ENCODE measurements at places on chromosomes 1 and 21. TPM values are rescaled to one million over a fixed set of nuclear protein-coding genes. Genes with fewer than 3 reads are reported as not detected.
A peak's percentile ranks its signal among the peaks of the same experiment; 100 is the strongest.

WNT3A gene
- not detected for total RNA-seq

DNA sequence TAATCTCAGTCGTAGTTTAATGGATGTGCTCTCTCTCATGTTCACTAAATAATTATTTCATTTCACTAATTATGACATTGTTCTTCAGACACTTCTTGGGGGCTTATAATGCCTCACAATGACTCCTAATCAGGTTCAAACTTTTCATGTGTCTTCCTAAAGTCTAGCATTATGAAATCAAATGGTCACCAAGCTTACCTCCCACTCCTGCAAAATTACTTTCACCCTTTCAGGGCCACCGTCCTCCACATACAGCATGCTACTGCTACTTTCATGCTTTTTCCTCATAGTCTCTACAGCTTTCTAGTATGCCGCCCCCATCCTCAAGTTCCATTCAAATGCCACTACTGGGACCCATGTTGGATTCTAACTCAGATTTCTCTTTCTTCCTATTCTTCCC lies 59.8 kb upstream of the C1orf53 start:
- H3K27me3 ChIP-seq: no peaks in the 10 kb centered on the region
- no peak overlapping the region for H3K4me3 ChIP-seq
- no peaks in the 10 kb centered on the region for H3K4me1 ChIP-seq
- no peaks in the 10 kb centered on the region for H3K36me3 ChIP-seq
- H3K27ac ChIP-seq: no peak overlapping the region
- no peak for DNase-seq

GRCh38 chr1:39145331-39145965 lies 59.0 kb upstream of the MACF1 start:
- H3K4me1 ChIP-seq: peaks cover 6% of the 10 kb centered on the region
- H3K27me3 ChIP-seq: no peaks in the 10 kb centered on the region
- DNase-seq: no peak
- H3K27ac ChIP-seq: no peak overlapping the region
- H3K4me3 ChIP-seq: no peak overlapping the region

DNA sequence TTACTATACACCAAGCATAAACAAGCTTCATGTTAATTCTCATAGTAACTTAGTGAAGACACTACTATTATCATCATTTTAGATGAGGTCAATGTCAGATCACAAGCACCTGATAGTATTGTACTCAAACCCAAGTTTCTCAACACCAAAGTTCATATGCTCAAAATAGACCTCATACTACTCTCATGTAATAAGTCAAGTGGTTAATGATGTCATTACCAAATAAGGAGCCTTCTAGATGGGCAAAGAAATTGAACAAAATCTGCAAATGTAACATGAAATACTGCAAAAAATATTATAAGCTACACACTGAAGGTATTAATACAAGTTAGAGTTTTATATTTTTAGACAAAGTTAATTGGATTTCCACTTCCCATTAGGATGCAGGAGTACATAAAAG lies 144.0 kb upstream of the CHRM3 start:
- no peaks in the 10 kb centered on the region for H3K27me3 ChIP-seq
- no peaks in the 10 kb centered on the region for H3K36me3 ChIP-seq
- no peak for DNase-seq
- no peak overlapping the region for H3K27ac ChIP-seq
- H3K4me3 ChIP-seq: no peak overlapping the region

DNA sequence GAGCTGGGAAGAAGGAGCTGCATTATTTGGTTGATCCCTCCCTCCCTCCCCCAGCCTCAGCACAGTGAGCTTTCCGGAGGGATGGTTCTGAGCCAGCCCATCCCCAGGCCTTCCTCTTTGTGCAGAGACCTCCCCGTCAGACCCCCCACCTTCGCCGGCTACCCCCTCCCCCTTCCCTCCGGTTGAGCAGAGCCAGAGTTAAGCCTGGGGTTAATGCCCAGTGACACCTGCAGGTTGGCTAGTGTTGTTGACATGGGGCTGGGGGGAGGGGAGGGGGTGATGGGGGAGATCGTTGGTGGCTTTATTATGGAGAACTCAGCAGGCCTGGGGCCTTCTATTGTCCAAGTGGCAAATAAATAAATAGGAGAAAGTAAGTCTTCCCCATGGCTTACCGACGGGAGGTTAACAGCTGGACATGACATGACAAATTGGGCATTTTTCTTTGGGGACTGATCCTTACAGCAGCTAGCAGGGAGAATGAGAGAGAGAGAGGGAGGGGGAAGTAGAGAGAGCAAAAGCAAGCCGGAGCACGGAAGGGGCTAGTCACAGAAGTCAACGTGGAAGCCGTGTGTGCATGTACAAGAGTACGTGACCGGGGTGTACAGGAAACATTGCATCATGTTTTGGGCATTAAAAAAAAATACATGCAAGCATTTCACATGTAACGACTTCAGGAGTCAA lies 131.1 kb downstream of the TMEM53 start:
- no peak for DNase-seq
- no peaks in the 10 kb centered on the region for H3K4me1 ChIP-seq
- no peaks in the 10 kb centered on the region for H3K36me3 ChIP-seq
- H3K27me3 ChIP-seq: no peaks in the 10 kb centered on the region
- H3K4me3 ChIP-seq: no peak overlapping the region
- H3K27ac ChIP-seq: no peak overlapping the region

SIM2 gene
- total RNA-seq: not detected

TSPEAR gene
- total RNA-seq: not detected

- H3K36me3 ChIP-seq: no peaks in the 10 kb centered on the region
- no peak overlapping the region for H3K27ac ChIP-seq
- DNase-seq: no peak
- no peaks in the 10 kb centered on the region for H3K27me3 ChIP-seq
- no peak overlapping the region for H3K4me3 ChIP-seq
These were observed 301.7 kb upstream of the KAZN start for GRCh38 chr1:14296795-14297194.

TNFSF4 gene
- total RNA-seq: 0.75 TPM

MANEAL gene
- total RNA-seq: 0.43 TPM

DNA sequence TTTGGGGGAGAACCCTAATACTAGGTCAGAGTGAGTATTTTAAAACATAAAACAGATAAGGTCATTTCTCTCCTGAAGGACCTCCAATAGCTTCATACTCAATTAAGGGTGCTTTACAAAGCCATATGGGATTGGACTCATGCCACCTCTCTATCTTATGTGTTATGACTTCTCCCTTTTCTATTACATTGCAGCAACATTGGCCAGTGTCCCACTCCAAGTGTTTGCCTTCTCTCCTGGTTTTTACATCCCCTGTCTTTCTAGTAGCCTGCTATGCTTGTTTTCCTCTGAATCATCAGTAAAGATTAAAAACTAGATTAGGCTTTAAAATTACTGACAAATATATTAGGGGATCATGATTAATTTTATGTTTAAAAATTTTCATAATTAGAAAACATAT lies 66.6 kb downstream of the SCMH1 start:
- no peaks in the 10 kb centered on the region for H3K4me1 ChIP-seq
- H3K4me3 ChIP-seq: no peak overlapping the region
- no peak overlapping the region for H3K27ac ChIP-seq
- no peaks in the 10 kb centered on the region for H3K27me3 ChIP-seq
- DNase-seq: no peak

DNA sequence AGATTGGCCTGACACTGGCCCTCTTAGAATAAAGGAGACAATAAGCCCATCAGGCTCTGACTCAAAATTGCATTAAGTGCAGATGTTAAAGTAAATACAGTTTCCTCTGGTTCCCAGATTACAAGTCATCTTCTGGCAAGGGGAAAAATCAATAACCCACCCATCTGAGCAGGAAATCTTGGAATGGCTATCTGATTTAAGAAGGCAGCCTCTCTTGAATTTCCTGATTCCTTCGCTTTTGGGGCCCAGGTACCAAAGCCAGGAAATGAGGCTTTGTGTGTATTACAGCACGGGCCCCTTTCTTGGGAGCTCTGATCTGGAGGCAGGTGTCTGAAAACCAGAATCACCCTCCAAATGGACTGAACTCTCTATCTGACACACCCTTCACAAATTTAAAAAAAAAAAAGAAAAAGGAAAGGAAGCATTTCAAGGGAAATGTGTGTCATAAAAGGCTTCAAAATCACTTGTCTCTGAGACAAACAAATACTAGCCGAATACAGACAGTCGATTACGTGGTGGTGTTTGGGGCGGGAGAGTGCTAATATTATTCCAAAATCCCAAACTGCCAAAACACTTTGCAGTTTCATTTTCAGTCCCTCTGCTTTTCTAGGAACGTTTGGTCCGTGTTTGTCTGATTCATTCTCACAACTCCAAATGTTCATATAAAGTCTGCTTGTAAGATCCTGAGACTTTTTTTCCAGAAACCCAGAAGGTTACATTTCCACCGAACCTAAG lies 240.9 kb upstream of the CAMK1G start:
- no peaks in the 10 kb centered on the region for H3K27me3 ChIP-seq
- no peak overlapping the region for H3K27ac ChIP-seq
- no peaks in the 10 kb centered on the region for H3K36me3 ChIP-seq
- DNase-seq: no peak
- no peaks in the 10 kb centered on the region for H3K4me1 ChIP-seq

DNA sequence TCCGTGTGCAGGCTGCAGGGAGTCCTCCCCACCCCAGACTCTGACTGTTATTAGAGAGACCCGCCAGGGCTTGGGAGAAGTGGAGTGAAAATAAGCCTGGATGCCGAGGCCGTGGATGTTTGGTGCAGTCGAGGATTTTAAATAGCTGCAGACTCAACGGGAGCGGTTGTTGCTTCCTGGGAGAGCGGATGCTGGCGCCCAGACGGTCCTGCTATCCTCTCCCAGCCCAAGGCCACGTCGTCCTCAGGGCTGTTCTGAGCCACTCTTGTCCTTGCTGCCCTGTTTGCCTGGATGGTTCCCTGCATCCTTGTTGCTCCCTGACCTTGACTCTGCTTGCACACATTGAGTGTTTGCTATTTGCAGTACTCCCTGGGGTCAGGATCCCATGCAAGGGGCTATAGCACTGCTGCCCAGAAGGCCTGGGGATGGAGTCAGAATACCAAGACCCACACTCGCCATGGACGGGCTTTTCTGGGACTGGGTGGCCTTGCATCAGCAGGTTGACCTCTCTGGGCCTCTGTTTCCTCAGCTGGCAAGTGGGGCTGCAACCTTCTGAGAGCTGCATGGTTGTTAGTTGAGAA lies 205.3 kb upstream of the C1orf174 start:
- DNase-seq: no peak
- H3K4me3 ChIP-seq: no peak overlapping the region
- H3K27ac ChIP-seq: no peak overlapping the region

DNA sequence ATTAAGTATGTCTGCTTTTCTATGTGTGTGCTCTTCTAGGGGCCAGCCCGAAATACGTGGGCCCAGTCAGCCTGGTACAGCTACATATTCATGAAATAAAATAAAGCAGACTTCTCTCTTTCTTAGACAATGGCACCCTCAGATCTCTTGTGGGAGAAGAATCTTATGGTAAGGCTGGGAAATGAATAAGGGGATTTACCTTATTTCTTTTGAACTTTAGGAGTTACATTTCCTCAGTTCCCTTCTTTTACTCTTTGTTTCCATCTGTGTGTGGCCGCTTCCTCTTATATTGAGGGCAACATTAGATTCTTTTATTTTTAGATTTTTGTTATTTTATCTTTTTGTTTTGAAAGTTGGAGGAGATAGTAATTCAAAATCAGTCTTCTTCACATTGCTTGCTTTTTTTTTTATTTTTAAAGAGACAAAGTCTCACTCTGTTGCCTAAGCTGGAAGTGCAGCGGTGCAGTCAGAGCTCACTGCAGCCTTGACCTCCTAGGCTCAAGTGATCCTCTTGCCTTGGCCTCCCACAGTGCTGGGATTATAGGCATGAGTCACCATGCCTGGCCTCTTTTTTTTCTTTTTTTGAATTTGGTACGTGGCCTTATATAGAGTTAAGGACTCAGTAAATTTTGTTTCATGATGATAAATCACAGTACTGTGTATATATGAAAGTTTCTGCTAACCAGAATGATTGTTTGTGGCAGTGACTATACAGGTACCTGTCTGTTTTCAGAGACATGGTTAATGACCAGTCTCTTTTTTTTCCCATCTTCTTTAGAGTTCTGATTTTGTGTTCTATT lies 9.1 kb downstream of the LAMC1 start:
- no peak overlapping the region for H3K4me3 ChIP-seq
- peaks cover 31% of the 10 kb centered on the region for H3K4me1 ChIP-seq
- no peak for DNase-seq
- peak overlapping the region; percentile 25 for H3K27ac ChIP-seq

DNA sequence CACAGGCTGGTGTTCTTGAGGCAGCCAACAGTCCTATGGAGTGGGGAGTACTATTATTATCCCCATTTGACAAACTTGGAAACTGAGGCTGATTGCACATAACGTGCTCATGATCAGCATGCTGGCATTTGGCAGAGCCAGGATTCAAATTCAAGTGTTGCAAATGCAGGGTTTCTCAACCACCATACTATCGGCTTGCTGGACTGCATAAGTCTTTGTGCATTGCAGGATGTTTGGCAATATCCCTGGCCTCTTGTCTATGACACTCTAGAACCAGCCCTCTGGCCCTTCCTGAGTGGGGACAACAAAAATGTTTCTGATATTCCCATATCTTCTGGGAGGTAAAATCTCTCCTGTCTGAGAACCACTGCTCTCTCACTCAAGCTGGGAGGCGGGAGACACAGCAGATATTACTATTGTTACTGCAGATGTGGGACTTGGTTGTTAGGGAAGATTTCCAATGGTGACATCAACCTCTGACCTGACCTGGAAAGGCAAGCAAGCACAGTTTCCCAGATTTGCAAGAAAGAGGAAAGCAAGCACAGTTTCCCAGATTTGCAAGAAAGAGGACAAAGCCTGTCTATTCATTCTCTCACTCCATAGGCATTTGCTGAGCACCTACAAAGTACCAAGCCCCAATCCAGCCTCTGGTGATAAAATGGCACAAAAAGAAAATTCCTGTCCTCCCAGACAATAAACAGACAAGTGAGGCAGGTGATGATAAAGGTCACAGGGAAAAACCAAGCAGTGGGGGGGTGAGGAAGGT lies 1.0 kb upstream of the AADACL3 start:
- H3K4me1 ChIP-seq: no peaks in the 10 kb centered on the region
- DNase-seq: no peak
- H3K36me3 ChIP-seq: no peaks in the 10 kb centered on the region
- no peak overlapping the region for H3K27ac ChIP-seq

All from ascending aorta (tissue), 2 donors.